NCI-H1048 (cell line): ENCODE measurements at places on chromosomes 16 and 17.
A peak's percentile ranks its signal among the peaks of the same experiment; 100 is the strongest.

DNA sequence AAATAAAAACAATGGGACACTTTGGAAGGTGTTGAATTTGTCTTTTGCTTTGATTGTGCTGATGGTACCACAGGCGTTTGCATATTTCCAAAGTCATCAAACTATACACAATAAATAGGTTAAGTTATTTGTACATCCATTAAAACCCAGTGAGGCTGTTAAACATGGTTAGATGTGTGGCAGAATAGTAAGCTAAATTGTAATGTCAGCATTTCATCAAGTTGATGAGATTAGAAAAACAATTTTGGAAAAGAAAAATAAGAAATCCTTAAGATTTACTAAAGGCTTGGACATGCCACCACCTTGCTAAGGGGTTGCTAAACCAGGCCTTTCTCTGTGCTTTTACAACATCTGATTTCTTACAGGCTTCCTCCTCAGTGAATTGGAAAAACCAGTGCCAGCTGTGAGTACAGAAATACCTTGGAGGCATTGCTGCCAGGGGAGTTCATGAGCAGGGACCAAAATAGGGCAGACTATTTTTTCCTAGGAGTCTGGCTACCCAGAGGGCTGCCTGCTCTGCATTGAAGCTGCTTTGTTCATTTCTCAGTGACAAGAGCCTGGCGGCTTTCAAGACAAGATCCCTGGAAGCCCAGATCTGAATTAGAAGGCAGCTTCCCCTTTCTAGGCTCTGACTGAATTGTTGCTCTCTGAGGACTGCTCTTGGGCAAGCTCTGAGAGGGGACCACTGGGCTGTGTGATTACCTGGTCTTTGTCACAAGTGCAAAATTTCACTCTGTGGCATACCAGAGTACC lies 43.4 kb upstream of the CA10 start:
- no peak for DNase-seq

- no peak for DNase-seq
Measured at GRCh38 chr17:1918346-1919162, 88.7 kb downstream of the RPA1 start.

DNA sequence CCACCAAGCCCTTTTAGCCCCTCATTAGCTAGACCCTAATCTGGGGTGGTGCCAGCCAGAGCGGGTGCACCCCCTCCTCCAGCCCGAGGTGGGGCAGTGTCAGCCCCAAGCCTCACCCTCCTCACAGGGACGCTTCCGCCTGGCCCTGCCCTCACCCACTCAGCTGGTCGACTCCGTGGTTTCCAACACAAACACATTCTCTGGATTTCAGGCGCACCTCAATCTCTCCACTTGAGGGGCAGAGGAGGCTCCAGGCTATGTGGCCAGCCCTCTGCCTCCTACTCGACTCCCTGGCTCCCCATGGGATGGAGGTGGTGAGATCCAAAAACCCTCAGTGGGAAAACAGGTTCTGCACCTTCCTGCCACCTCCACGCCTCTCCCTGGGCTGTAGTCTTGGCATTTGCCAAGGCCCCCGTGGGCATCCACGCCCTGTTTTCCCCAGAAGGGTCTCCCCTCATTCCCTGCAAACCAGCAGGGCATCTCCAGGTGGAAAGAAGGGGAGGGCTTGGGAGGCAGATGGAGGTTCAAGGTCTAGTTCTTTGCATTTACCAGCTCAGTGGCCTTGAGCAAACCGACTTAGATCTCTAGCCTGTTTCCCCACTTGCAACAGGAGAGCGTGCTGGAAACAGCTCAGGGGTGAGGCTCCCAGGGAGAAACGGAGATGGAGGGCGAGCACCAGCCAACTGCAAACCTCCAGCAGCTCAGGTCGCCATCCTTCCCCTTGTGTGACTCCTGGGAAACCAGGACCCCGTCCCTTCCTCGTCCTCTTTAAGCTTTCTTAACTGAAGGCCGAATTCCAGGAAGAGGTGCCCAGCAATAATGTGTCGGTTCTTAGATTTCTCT lies 1.7 kb downstream of the EMP2 start:
- no peak for DNase-seq

DNA sequence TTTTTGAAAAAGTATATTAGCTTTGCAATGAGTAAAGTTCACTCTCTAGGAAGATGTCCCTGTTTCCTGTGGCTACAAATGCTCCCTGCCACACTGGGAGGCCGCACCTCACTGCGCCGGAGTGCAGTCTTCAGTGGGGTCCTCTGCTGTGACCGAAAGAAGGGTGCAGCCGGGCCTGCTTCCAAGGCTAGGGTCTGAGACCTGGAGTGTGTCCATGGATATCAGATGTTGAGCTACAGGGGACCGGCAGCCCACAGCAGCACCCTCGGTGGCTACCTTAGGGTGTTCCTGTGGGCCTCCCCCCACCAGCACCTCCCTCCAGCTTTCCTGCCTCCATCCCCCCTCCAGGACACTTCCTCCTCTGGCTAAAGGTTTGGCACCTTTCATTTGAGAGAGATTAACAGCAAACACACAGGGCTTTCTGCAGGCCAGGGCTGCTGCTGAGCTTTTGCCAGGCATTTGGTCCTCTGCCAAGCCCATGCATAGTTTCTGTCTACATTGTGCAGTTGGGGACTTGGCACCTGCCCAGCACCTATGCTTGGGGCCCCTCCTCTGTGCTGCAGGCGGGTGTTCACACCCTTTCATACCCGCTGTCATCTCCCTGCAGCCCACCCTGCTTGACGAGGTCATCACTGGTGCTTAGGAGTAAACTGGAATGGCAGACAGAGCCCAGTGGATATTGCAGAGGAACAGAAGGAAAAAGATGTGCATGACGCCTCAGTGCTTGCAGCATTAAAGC lies 33.8 kb upstream of the CRISPLD2 start:
- DNase-seq: peak; percentile 19

DNA sequence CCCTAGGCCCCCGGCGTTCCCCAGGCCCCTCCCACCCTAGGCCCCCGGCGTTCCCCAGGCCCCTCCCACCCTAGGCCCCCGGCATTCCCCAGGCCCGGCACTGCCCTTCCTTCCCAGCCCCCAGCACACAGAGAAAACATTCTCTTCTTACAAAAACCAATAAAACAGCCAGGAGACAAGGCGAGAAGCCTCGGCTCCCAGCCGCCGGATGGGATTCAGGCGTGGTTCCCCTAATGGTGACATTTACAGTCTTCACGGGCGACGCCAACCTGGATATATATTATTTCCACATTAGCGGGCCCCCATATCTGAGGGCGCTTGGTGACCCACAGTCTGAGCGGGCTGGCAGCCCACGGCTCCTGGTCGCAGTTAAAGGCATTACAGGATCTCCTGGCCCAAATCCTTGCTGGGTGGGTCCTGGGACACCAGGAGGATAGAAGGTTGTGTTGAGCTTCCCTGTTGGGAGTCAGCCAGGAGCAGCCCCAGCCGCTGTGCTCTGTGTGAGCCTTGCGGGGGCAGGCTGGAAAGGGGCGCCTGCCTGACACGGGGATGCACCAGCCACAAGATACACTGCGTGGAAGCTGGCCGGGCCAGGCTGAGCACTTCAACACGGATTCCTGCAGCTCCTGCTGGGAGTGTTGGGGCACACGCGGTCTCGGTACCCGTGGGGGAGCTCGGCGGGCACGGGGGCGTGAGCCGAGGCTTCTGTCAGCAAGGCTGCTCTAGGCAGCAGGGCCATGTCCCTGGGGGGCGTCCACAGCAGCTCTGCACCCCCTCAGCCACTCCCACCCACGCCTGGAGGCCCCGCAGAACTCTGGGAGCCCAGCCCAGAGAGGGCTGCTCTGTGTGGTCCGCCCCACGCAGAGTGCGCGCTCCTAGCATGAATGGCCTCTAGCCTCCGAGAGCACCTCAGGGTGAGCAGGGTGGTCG lies 83.7 kb downstream of the LMF1 start:
- DNase-seq: no peak

DNA sequence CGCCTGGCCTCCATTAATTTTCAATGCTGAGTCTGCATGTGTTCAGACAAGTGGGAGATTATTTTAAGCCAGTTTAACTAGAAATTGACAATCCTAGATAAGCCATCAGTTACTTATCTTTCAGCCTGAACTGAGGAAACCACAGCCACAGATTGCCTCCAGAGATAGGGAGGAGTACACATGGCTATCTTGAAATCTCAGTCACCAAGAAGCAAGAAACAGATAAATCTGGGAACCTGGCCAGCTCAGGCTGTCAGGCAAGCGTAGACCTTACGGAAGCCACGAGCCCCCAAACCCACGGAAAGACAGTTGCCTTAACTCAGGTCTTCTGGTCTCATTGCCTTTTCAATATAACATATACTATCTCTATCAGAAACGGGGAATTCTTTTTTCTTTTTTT lies 2.0 kb upstream of the GLG1 start:
- no peak for DNase-seq

DNA sequence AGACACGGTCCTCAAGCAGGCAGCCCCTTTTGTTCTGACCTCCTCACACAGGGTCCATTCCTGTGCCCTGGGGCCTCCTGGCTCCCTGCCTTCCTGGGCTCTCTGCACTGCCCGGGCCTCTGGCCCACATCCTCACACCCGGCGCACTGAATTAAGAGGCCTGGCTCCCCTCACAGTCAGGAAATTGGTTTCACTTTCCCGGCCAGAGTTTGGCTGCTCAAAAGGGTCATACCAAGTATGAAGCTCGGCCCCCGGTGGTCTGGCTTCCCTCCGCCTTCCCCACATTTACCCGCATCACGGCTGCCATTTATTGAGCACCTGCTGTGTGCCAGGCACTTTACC lies 220.0 kb downstream of the NTN1 start:
- no peak for DNase-seq

DNA sequence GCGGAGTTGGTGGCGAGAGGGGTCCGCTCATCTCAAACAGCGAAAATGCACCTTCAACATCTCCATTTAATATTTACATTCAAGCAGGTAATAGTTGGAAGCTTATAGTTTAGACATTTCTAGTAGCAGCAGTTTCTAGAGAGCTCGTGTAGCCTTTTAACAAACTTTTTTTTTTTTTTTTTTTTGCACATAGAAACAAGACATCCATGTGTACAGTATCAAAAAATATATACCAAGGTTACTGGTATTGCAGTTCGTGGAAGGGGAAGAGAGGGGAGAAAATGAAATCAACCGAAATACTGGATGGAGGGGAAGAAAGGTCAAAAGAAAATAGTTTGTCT lies 6.2 kb downstream of the CBX4 start:
- no peak for DNase-seq

GRCh38 chr17:50148226-50149090 lies 2.0 kb downstream of the PPP1R9B start:
- no peak for DNase-seq

GRCh38 chr17:65545705-65546523 lies 15.5 kb downstream of the AXIN2 start:
- no peak for DNase-seq

GRCh38 chr16:15708096-15708495 lies 58.1 kb downstream of the NDE1 start:
- no peak for DNase-seq
